Foreskin fibroblast (primary cell): ENCODE measurements at places on chromosomes 13 and 19.
A peak's percentile ranks its signal among the peaks of the same experiment; 100 is the strongest.

DNA sequence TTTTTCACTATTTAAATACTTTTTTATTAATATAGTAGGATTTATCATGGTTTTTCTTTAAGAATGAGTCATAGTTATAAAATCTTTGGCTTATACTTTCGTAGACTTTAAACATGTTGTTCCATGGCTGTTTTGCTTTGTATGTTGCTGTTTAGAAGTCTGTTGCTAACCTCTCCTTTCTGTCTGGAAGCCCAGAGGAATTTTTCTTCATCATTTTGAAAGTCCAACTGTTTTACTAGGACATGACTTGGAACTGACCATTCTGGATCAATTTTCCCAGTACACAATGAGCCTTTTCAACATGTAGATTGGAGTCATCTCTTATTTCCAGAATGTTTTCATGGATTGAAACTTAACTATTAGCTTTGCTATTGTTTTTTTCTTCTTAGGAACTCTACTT is 7.9 kb downstream of the CAB39L start:
- no peak for DNase-seq

- no peak for DNase-seq
Observed at GRCh38 chr19:4115818-4116385, 8.0 kb downstream of the MAP2K2 start.

DNA sequence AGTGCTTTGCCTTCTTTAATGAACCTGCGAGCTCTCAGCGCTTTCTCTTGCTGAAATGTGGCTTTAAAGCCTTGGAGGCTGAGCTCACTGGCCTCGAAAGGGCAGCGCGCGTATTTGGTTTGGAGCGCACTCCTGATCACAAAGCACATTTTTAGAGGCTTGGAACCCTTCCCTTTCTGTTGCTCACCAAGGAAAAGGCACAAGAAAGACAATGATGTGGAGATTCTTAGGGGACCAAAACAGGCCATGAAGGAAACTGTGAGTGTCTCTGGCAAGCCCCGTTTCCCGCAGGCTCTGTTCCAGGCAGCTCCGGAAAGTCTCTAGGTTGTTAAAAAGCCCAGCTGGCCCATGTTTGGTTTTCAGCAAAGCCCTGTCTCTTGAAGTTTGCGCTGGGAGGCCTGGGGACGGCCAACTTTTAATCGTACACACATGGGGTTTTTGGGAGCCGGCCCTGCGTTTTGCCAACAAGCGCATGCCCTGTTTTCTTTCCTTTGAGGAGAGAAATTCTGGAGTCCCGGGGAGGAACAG is 9.4 kb upstream of the SPC24 start:
- DNase-seq = peak; percentile 80

GRCh38 chr13:109381546-109382180 is 404.7 kb downstream of the IRS2 start:
- peak; percentile 90 for DNase-seq

GRCh38 chr19:23415561-23416191 is 20.4 kb upstream of the ZNF91 start:
- peak; percentile 13 for DNase-seq

- DNase-seq = no peak
Observed at GRCh38 chr19:30722761-30723160, 350.6 kb downstream of the ZNF536 start.

DNA sequence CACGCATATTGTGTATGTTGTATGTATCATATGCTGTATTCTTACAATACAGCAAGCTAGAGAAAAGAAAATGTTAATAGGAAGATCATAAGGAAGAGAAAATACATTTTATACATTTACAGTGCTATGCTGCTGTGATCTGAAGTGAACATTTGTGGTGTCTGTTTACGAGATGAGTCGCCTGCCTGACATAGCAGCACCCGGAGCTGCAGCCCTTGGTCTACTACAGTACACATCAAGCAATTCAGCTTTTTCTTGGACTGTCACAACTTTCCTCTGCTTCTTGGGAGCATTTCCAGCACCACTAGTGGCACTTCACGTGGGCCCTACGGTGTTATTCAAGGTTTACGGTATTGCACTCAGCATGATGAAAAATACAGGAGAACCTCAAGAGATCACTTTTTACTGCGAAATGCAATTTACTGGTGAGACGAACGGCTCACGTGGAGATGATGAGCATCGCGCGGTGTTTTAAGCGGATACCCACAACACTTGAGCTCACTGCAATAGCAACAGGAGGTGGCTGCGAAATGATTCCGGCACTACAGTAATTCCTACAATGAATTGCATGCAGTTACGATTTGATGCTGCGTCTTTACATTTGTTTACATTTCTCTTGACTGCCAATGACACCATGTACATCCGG is 308.4 kb downstream of the FGF9 start:
- DNase-seq = no peak

- no peak for DNase-seq
Observed at GRCh38 chr13:100508996-100509395, 79.6 kb downstream of the GGACT start.

DNA sequence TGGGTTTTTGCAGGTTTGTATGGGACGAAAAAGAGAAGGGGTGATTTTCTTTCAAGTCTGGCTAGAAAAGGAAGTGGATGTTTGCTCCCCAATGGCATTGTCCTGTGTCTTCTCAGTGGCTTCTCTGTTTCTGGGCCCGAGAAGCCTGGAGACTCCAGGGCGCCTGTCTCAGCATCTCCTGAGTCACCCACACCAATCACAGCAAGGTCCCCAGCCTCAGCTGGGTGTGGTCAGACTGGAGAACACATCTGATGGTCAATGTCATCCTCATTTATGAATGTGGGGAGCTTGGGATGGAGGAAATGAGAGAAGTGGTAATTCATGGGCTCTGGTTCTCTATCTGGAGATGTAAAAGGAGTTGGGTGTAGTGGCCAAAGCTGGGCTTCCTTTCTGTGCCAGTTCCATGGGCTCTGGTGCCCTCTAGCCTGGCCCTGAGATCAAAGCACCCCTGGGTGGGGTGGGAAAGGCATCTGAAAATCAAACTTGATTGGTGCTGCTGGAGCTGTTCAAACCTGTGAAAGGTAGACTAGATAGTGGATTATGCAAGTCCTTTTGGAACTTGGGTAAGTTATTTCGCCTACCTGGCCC is 13.4 kb downstream of the RASL11A start:
- DNase-seq = peak; percentile 79

DNA sequence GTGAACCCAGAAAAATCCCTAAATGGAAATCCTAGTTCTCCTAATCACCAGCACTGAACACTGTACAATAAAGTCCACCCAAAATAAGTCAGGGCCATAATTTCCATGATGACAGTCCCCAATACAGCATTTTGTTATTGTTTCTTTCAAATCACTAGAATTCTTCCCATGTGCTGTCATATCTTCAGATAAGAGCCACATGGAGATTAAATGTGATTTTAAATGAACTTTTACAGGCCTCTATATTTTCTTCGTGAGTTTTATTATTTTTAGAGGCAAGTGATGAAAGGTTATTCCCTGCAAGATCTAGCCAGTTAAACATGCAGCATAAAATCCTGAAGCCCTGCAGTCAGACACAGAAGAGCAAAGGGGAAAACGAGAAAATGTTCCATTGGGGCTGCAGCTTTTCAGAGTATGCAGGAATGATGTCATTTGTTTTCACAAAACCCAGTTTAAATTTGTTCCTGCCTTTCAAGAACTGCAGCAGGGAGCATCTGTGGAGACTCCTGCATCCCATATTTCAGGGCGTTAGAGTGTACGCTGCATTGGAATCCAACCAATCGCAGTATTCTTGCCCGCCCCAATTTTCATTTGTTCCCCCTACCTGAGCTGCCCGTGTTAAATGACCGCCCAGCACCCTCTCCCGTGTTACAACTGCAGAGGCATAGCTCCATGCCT is 167.2 kb upstream of the KLF12 start:
- DNase-seq = peak; percentile 47

GRCh38 chr19:51317376-51317775 is 5.9 kb downstream of the IGLON5 start:
- DNase-seq = no peak

GRCh38 chr19:54186934-54187381 is 2.4 kb downstream of the MBOAT7 start:
- DNase-seq = no peak

- DNase-seq = no peak
Observed at GRCh38 chr13:98297051-98297450, 120.0 kb upstream of the RNF113B start.

DNA sequence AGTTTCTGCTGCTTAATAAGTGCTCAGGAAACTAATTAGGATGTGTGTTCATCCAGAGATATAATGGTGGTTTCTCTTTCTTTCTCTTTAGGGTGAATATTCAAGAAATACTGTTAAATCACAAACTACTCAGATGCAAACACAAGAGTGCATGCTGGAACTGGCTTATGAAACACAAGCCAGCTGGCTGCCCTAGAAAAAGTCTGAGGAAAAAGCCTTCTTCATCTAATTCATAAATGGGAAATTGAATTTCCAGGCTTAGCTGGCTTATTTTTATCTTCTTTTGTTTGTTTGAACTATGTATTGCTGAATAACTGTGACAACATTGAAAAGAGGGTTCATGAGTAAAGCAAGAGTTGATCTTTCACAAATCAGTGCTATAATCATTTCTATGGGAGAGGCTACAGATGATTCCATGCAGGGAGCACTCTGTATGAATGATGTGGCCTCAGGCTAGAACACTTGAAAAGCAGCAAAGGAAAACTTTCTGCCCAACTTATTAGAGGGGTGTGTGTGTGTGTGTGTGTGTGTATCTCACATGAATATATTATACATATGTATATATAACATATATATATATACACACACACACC is 69.8 kb upstream of the SCEL start:
- no peak for DNase-seq

- DNase-seq = no peak
Observed at GRCh38 chr13:75945841-75946482, 309.8 kb downstream of the LMO7 start.

- DNase-seq = no peak
Observed at GRCh38 chr13:113736258-113736731, 22.7 kb upstream of the TMEM255B start.

GRCh38 chr13:26457212-26457611 is 100.3 kb upstream of the WASF3 start:
- peak; percentile 18 for DNase-seq

DNA sequence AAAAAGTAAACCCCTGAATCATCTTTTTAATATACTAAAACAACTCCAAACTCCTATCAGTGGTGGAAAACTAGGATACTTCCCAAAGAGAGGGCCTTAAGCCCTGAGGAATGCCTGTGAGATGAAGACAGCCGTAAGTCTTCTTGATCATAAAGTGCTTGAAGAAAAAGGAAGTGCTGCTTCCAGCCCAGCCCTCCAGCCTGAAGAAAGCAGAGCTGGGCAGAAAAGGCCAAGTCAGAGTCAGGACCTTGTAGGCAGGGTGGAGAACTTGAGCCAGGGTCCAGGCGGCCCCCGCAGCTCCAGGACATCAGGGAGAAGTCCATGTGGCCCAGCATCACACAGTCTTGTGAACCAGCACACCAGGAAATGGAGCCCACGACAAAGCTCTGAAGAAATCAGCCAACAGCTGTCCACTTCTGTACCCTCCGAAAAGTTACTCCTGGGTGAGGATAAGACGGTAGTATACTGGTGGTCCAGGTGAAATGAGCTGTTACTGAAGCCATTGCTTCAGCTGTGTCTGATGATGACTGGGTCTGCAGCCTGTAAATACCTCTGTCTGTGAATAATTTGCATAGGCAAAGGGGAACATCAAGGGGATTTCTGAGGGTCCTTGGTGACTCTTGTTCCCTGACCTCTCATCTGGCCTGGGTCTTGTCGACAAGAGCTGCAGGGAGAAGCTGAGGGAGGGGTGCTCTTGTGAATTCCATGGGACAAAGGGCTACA is 18.7 kb upstream of the CRYL1 start:
- DNase-seq = no peak

GRCh38 chr13:24043590-24044350 is 116.8 kb upstream of the SPATA13 start:
- DNase-seq = peak; percentile 45

- DNase-seq = no peak
Observed at GRCh38 chr19:13007292-13008045, 12.2 kb downstream of the NFIX start.

DNA sequence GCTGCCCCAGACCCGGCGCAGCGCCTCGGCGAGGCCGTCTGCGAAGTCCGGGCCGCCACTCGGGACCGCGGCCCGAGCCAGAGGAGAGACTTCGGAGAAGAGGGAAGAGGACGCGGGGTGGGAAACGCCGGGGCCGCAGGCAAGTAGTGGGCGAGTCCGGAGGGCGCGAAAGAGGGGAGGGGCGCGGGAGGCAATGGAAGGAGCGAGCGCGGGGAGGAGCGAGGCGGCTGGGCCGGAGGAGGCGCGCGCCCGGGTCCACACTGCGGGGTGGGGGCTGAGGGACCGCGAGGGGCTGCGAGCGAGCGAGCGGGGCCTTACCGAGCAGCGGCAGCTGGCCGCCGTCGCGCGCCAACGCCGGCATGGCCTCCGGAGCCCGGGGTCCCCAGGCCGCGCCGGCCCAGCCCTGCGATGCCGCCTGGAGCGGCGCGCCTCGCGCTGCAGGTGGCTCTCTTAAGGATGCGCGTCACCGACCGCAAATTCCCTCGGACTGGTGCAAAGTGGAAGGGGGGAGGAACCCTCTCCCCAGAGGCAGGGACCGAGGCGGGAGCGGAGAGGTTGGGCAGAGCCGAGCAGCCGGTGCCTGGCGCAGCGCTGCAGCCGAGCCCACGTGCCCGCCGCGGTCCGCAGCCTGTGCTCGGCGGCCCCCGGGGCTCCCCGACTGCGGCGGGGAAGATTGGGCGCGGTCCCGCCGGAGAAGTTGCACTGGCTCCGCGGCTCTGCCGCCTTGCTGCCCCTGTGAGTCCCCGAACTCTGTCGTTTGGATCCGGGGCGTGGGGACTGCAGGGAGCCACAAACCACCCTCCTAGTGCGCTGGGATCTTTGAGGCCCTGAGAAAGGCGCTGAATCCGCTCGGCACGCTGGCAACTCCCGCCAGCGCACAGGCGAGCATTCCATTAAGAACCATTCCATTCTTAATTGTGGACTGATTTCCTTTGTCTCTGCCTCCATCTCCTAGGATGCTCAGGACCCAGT is at the start of gene FLT3:
Gene FLT3, minus strand, starts transcription at position 427 of the 972 bp plus-strand sequence. Its CDS starts 66 bp downstream, at position 361.
- peak; percentile 9 for DNase-seq

GRCh38 chr19:18366021-18366435 is 19.9 kb upstream of the GDF15 start:
- peak; percentile 52 for DNase-seq

DNA sequence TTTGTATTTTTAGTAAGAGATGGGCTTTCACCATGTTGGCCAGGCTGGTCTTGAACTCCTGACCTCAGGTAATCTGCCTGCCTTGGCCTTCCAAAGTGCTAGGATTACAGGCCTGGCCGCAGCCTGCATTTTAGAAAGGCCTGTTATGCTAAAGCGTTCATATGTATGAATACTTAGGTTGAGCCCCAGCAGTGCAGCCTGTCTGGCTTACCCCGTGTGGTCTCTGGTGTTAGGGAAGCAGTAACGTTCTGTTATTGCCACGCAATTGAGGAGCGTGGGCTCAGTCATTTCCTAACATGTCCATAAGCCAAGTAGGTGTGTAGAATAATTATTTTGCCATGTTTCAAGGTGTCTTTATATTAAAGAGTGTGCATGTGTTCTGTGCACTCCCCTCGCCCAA is 14.3 kb downstream of the HNRNPM start:
- DNase-seq = no peak
